ENCODE measurements at places on chromosomes 2 and 18.
A peak's percentile ranks its signal among the peaks of the same experiment; 100 is the strongest.

GRCh38 chr2:95310216-95310615 lies 13.1 kb downstream of the KCNIP3 start:
- DNase-seq, result no peak

DNA sequence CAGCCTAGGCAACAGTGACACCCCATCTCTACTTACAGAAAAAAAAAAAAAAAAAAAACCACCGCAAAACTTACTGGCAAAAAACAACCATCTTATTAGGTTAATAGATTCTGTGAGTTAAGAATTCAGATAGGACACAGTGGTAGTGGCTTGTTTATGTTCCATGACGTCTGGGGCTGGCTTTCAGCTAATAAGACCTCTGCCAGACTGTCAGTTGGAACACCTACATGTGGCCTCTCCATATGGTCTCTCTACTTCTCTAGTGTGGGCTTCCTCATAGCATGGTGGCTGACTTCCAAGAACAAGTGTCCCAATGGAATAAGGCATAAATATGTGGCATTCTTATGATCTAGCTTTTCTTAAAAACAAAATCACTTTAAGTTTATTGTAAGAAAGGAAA lies 94.0 kb upstream of the OTX1 start:
- no peak for DNase-seq

DNA sequence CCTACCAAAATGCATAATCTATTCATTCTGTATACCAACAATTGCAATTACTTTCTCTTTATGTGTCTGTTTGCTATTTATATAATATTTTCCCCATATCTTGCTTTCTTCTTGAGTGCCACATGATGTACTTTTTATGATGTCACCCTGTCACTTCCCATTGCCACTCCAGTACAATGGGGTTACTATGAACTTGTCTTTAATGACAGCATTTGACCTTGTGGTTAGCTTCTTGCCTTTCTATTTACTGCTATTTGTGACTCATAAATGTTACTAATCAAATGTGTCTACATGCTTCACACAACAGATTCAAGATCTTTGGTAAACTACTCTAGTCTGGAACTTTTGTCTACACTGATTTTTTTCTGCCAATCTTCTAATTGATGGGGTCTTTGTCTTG lies 486.3 kb downstream of the NR4A2 start:
- peak; percentile 76 for DNase-seq

DNA sequence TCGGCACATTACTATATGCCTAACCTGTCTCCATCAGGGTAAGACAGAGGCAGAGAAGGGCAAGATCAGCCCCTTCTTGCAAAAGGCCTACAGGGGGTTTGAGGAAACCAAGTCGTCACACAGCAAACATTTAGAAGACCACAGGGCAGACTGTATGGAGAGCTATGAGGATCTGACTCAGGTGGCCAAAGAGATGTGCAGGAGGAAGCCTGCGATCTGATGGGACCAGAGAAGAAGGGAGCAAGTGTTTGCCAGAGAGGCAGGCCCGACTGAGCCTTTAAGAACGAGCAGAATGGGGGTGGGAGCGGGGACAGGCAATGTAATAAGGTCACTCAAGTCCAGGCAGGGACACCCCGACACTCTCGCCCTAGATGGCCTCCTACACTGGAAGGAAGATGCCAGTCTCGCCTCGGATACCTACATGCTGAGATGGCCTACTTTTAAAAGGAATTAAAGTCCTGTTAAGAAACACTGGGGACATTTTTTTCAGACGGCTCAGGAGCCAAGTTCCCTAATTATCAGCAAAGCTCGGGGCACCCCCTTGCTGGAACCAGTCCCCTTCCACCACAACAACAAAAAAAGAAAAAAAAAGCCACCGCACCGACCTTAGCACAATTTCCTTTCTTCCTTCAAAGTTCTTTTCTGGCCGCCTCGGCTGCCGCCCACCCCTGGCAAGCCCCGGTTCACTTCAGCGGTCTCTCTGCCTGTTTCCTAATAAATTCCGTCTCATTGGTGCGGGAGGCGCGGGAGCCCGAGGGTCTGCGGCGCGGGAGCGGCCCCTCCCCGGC lies 1.5 kb downstream of the SFXN5 start:
- DNase-seq, result no peak

DNA sequence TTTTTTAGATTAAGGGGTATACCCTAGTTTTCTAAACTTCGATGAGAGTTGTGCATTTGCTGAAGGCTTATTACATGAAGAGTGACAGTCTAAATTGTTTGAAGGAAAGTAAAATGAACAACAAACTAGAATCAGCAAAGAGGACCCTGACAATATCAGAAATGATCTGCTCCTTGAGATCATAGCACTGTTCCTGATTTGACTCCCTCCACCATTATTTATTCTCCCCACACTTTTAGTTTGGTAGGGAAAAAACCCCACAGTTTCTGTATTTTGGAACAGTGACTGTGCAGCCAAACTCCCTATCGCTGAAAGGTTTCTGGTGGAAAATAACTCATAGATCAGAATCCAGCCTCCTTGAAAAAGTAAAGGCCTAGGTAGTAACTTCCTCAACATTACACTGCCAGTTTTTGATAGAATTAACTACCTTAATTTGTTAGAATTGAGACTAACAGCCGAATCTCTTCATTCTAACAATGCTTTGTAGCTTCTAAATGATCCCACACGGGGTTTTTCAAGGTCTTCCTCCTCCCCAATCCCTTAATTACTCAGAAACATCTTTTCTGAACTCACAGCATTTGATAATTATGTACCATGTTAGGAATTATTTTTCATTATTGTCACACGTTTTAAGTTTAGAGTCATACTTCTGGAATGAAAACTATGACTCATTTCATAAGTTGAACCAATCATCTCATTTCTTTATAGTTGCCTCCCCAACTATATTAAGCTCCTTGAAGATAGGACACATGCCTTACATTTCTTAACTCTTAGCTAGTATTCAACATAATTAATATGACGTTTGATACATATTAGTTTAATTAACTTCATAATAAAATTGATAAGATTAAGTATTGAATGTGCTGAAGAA lies 2.9 kb downstream of the MYL12A start:
- DNase-seq, result peak; percentile 61

- no peak for DNase-seq
Observed at GRCh38 chr18:7094427-7094826, 23.2 kb downstream of the LAMA1 start.

- no peak for DNase-seq
Observed at GRCh38 chr2:240591226-240591625, 4.7 kb downstream of the CAPN10 start.

- no peak for DNase-seq
Observed at GRCh38 chr2:176247859-176248258, 21.4 kb upstream of the MTX2 start.

- no peak for DNase-seq
Observed at GRCh38 chr2:217387776-217388387, 528.0 kb upstream of the TNP1 start.

GRCh38 chr2:164000176-164000575 lies 264.4 kb upstream of the FIGN start:
- no peak for DNase-seq

GRCh38 chr18:51300912-51301311 lies 103.4 kb upstream of the MEX3C start:
- no peak for DNase-seq

Data from foreskin melanocyte (primary cell).